ENCODE measurements at places on chromosomes 12 and 14.

DNA sequence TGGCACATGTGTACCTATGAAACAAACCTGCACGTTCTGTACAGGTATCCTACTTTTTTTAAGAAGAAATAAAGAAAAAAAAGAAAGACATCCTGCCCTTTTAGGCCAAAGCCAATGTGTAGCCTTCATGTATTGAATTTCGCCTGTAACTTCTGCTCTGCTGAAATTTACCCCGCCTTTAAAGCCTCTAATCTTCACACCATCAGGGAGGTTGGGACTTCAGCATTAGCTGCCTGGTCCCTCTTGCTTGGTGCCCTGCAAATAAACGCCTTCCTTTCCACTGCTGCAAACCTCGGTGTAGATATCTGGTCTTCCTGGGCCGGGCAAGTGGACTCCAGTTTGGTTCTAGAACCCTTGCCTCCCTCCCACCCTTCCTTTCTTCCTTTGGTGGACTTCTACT lies 2.6 kb upstream of the KRT71 start:
- DNase-seq: no peak

GRCh38 chr14:92595267-92595666 lies 81.7 kb downstream of the RIN3 start:
- no peak for DNase-seq

- no peak for DNase-seq
Measured at GRCh38 chr14:81506487-81506886, 27.2 kb downstream of the SEL1L start.

GRCh38 chr12:3527181-3527580 lies 36.2 kb downstream of the PRMT8 start:
- DNase-seq: no peak

DNA sequence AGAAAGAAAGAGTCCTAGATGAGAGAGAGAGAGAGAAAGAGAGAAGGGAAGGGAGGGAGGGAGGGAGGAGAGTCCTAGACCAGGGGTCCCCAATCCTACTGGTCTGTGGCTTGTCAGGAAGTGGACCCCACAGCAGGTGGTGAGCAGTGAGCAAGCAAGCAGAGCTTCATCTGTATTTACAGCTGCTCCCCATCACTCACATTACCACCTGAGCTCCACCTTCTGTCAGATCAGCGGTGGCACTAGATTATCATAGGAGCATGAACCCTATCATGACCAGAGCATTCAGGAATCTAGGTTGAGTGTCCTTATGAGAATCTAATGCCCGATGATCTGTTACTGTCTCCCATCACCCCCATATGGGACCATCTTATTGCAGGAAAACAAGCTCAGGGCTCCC lies 39.2 kb upstream of the AMN1 start:
- no peak for DNase-seq

DNA sequence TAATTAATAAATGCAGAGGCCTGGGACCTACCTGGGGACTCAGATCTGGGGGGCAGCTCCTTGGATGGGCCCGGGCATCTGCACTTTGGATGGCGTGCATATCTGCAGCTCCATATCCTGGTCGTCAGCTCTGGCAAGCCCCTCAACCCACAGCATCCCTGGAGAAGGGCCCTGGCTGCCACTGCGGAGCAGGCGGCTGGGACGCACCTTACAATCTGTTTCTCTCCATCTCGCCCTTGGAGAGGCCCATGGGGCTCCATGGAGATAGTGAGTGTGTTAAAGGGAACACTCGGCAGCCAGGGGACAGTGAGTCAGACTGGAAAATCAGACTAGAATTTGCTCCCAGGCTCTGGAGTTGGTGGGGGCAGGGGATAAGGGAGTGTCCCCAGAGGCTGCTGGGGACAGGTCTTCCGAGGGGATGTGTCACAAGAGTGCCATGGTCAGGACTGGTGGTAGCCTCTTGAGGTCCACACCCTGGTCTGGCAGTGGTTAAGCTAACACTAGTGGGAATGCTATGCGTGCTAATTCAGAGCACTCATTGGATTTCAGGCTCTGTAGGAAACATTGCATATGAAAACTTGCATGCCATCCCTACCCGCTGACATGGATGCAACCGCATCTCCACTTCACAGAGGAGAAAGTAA lies 21.5 kb downstream of the RFLNA start:
- no peak for DNase-seq

- DNase-seq: no peak
Measured at GRCh38 chr12:56229916-56230431, at the start of gene SLC39A5. Gene SLC39A5, plus strand, starts transcription at chr12:56230051. Its CDS starts 1,224 bp downstream, at chr12:56231275.

DNA sequence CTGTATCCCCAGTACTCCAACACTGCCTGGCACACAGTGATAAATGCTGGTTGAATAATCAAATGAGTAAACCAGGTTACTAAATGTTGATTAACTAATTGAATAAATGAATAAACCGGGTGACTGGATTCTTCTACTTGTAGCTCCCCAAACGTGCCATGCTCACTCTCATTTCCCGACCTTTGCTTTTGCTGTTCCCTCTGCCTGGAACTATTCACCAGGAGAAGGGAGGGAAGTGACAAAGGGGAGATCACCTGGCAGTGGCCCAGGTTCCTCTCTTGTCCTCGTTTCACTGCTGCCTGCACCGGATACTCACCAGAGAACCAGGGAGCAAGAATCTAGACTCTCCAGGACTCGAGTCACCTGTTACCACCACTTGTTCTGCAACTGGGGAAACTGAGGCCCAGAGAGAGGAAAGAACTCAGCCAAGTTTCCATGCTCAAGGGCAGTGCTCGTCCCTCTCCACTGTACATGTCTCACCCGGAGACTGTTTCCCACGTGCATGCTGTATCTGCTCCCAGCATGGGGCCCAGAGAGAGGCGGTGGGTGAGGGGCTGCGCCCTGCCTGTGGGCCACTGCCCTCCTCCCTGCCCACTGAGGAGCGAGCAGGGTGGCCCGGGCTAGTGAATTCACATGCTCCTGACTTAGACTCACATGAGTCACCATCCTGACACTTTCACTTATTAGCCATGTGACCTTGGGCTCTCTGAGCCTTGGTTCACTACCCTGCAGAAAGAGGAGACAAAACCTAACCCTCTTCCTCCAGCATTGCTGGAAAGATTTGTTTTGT lies 17.7 kb upstream of the POP5 start:
- DNase-seq: peak; percentile 86

DNA sequence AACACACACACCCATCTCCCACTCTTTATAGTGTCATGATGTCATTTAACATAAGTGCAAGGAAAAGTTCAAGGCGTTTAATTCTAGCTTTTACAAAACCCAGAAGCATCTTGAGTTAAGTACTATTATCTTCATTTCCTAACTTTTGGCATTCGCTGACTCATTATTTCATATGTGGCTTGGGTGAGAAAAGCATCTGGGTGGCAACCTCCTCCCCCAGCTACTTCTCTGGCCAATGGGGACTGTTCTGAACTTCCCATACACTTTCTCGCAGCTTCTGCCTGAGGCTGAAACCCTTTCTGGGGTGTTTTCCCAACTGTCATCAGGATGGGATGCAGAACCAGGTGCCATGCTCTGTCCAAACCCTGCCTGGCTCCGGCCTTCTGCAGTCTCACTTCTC lies 2.8 kb upstream of the MARK3 start:
- peak; percentile 76 for DNase-seq

- no peak for DNase-seq
Measured at GRCh38 chr14:71741241-71741640, 191.0 kb upstream of the RGS6 start.

GRCh38 chr14:33254861-33255395 lies 316.2 kb downstream of the NPAS3 start:
- DNase-seq: no peak

DNA sequence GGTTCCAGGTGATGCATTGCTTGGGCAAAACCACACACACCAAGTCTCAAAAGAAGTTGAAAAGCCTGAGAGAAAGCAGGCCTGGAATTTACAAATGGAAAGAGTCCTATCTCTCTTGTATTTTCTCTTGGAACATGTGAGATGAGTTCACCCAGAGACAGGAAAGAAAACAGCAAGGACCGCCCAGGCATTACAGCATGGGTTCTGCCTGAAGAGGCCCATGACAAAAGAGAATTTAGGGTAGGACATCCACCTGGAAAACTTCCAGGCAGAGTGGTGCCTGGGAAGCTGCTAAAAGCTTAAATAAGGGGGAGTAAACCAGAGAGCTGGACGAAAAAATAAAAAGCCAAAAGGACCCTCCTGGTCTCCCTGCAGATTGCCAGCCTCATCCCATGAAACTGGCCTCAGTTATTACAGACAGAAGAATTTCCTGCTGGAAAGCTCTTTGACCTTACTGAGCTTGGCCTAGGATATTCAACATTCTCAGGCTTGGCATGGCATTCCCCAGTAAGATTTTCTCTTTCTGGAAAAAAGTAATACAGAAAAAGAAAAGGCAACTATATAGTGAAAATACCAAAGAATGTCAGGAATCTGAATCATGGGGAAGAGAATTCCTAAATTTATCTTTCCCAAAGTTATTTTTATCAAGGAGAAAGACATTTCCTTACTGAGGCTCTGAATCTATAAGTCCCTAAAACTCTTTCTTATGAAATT lies 121.3 kb upstream of the NUDT4 start:
- DNase-seq: no peak

- no peak for DNase-seq
Measured at GRCh38 chr12:84973026-84973425, 60.4 kb upstream of the SLC6A15 start.

GRCh38 chr14:91843437-91843836 lies 23.9 kb downstream of the TC2N start:
- no peak for DNase-seq

GRCh38 chr12:106753526-106753925 lies 21.0 kb upstream of the RIC8B start:
- no peak for DNase-seq

DNA sequence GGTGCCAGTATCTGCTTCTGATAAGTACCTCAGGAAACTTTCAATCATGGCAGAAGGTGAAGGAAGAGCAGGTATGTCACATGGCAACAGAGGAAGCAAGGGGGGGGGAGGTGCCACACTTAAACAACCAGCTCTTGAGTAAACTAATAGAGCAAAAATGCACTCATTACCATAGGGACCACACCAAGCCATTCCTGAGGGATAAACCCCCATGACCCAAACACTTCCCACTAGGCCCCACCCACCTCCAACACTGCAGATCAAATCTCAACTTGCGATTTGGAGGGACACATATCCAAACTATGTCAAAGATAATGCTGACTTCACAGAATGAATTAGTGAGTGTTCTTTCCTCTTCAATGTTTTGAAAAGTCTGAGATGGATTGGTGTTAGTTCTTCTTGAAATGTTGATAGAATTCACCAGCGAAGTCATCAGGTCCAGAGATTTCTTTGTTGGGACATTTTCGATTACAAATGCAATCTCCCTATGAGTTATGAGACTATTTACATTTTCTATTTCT lies 16.6 kb downstream of the TFCP2 start:
- DNase-seq: no peak

- DNase-seq: no peak
Measured at GRCh38 chr14:20468764-20469241, 403 bp upstream of the PNP start.

GRCh38 chr14:92922883-92923743 lies at the start of gene CHGA:
Gene CHGA, plus strand, starts transcription at chr14:92923150. Its CDS starts 210 bp downstream, at chr14:92923360.
- peak; percentile 79 for DNase-seq

- DNase-seq: no peak
Measured at GRCh38 chr12:47410383-47410782, 295.4 kb downstream of the RPAP3 start.

GRCh38 chr14:99272899-99273765 lies 1.1 kb upstream of the BCL11B start:
- no peak for DNase-seq

- no peak for DNase-seq
Measured at GRCh38 chr14:37622231-37622923, 26.9 kb downstream of the TTC6 start.

DNA sequence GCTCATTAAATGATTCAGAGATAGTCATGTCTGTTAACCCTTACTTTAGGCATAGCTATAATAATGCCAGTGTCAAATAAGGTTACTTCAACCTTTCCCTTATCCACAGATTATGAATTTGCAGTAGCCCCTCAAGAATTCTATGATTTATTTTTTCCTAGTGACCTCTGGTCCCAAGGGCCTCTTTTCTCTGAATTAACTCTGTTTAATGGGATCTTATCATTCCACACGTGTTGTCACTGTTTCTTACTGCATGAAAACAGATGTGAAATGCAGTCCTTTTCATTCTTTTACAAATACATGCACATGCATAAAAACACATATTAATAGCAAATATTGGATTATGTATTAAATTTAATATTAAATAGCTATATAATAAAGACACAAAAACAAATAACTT lies 667.7 kb upstream of the FOXG1 start:
- no peak for DNase-seq

GRCh38 chr12:76916170-76916540 lies 37.3 kb upstream of the CSRP2 start:
- no peak for DNase-seq
